ENCODE measurements at places on chromosomes 2 and 18. TPM values are rescaled to one million over a fixed set of nuclear protein-coding genes. Genes with fewer than 3 reads are reported as not detected.

DNA sequence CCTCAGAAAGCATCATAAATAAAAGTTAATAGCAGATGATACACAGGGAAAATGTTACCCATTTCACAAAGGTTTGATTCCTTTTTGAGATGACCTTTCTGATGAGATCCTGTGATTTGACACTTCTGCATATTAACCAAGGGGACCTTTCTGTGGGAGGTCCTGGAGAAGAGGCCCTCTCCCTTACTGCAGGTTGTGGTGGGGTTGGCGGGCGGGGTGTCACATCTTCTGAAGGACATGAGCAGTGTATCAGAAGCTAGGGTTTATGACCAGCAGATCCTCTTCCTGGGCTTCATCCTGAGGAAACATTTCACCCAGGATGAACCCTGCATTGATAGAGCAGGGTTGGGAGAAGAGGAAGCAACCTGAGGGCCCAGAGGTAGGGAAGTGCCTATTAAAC lies 37.2 kb upstream of the SCLY start:
- no peak for DNase-seq

SNTG2 gene
- total RNA-seq, result 0.36 TPM

FKBP1B gene
- total RNA-seq, result 22.0 TPM

CHRNG gene
- not detected for total RNA-seq

SLC23A3 gene
- total RNA-seq, result 1.5 TPM

GRCh38 chr18:58580623-58581022 lies 48.3 kb downstream of the ALPK2 start:
- no peak for DNase-seq

BMP10 gene
- not detected for total RNA-seq

CUL3 gene
- total RNA-seq, result 99.4 TPM

TUBA4B gene
- total RNA-seq, result not detected

PROM2 gene
- total RNA-seq, result 2.7 TPM

BUB1 gene
- total RNA-seq, result 80.4 TPM

RFX8 gene
- 0.44 TPM for total RNA-seq

CHRNA1 gene
- not detected for total RNA-seq

- no peak for DNase-seq
These were observed 197.5 kb downstream of the ZEB2 start for GRCh38 chr2:144322379-144322778.

PLB1 gene
- not detected for total RNA-seq

CYP26B1 gene
- total RNA-seq, result 16.4 TPM

- DNase-seq, result no peak
These were observed 62.7 kb upstream of the ARL4C start for GRCh38 chr2:234559609-234560008.

NFU1 gene
- total RNA-seq, result 41.8 TPM

CIB4 gene
- not detected for total RNA-seq

GRCh38 chr2:89831641-89832498 lies 1140.4 kb downstream of the RPIA start:
- DNase-seq, result no peak

DNA sequence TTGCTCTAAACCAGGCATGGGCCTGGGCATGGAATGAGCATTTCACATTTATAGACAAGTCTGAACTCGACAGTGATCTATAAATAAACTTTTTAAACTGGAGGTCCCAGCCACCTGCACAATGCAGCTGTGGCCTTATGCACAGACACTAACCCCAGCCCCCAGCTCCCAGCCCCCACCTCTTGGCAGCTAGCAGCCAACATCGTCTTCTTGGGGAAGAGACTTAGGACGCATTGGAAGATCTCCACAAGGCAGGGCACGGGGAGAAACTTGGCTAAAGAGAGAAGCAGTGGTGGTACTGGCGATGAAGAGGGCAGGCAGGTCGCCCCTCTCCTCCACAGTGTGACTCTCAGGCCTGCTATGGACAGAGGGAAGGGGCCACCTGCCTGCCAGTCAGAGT lies 213.2 kb downstream of the ANAPC1 start:
- no peak for DNase-seq

DNMT3A gene
- total RNA-seq, result 113 TPM

INPP5D gene
- total RNA-seq, result 0.28 TPM

- DNase-seq, result no peak
These were observed 92.8 kb downstream of the PTGR3 start for GRCh38 chr18:75116165-75116564.

GRCh38 chr18:35322486-35323458 lies 21.4 kb downstream of the ZNF24 start:
- DNase-seq, result no peak

- DNase-seq, result no peak
These were observed 9.8 kb downstream of the KIF1A start for GRCh38 chr2:240810199-240810598.

GRCh38 chr2:72630767-72631166 lies 195.1 kb downstream of the EXOC6B start:
- no peak for DNase-seq

DNA sequence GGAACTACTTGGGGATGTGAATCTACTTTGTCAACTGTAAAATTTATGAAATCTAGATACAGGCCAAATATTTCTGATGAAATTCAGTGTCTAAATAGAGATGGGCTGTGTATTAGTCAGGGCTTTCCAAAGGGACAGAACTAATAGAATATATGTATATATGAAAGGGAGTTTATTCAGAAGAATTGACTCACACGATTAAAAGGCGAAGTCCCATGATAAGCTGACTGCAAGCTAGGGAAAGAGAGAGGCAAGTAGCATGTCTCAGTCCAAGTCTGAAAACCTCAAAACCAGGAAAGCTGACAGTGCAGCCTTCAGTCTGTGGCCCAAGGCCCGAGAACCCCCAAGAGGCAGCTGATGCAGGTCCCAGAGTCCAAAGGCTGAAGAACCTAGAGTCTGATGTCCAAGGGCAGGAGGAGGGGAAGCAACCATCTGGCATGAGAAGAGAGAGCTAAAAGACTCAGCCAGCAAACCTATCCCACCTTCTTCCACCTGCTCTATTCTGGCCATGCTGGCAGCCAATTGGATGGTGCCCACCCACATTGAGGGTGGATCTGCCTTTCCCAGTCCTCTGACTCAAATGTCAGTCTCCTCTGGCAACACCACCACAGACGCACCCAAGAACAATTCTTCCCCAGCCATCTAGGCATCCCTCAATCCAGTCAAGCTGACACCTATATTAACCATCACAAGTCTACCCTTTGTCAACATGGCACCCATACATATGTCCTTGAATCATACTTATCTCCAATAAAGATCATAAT lies 29.3 kb upstream of the MEX3C start:
- no peak for DNase-seq

GREB1L gene
- 80.5 TPM for total RNA-seq

- no peak for DNase-seq
These were observed 70.6 kb upstream of the CTDP1 start for GRCh38 chr18:79608999-79609461.

DNA sequence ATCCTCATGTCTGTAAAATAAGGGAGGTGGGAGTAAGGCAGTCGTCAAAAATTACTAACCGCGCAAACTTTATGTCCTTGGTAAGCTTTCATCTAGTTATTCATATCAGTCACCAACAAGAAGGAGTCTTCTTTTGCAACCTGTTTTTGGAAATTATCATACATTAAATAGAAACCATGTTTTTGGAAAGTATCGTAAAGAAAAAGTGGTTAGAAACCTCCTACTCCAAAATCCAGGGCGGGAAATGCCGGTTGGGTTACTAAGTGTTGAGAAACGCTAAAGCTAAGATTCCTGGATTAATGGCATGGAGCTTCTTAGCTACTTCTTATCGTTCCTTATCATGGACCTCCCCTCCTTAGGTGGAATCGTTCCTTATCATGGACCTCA lies 778 bp downstream of the BBS5 start:
- DNase-seq, result no peak

TCF7L1 gene
- 41.8 TPM for total RNA-seq

GRCh38 chr2:56040834-56041233 lies 117.3 kb upstream of the EFEMP1 start:
- DNase-seq, result no peak

DNA sequence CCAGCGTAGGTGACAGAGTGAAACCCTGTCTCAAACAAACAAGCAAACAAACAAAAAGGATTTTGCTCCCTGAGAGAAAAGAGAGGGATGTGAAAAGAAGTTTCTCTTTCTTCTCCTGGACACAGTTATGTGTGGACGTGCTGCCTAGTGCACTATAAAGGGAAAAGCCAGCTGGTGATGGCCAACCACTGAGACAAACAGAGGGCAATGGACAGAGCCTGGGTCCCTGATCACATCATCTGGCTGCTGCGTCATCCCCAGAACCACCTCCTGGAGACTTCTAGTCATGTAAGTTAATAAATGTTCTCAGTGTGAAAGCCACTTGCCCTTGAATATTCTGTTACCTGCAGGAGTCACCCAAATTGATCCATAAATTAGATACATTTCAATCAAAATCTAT lies 184.9 kb downstream of the PDE11A start:
- DNase-seq, result no peak

GRCh38 chr2:172953411-172953810 lies 122.2 kb upstream of the MAP3K20 start:
- no peak for DNase-seq

GAREM2 gene
- total RNA-seq, result 21.8 TPM

DNA sequence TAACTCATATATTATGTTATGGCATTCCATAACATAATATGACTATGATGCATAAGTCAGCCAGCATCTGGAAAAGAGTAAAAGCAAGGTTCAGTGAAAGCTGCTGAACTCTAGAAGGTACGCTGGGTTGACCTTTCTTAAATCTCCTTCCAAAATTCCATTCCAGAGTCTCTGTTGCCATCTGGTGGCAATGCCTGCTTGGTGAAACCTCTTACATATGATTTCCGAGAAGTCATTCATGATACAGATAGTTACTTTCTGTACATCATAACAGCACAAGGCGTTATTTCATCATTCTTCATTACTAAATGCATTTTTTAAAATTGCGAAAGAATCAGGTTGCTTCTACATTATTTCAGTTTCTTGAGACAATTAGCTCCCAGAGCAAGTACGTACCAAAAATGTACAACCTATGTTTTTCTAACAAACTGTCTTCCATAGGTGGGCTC lies 7.0 kb upstream of the EPG5 start:
- DNase-seq, result peak; percentile 45

ABCG5 gene
- total RNA-seq, result not detected

GRCh38 chr18:67509741-67510391 lies 6.7 kb downstream of the DSEL start:
- no peak for DNase-seq

CFC1 gene
- total RNA-seq, result not detected

DNA sequence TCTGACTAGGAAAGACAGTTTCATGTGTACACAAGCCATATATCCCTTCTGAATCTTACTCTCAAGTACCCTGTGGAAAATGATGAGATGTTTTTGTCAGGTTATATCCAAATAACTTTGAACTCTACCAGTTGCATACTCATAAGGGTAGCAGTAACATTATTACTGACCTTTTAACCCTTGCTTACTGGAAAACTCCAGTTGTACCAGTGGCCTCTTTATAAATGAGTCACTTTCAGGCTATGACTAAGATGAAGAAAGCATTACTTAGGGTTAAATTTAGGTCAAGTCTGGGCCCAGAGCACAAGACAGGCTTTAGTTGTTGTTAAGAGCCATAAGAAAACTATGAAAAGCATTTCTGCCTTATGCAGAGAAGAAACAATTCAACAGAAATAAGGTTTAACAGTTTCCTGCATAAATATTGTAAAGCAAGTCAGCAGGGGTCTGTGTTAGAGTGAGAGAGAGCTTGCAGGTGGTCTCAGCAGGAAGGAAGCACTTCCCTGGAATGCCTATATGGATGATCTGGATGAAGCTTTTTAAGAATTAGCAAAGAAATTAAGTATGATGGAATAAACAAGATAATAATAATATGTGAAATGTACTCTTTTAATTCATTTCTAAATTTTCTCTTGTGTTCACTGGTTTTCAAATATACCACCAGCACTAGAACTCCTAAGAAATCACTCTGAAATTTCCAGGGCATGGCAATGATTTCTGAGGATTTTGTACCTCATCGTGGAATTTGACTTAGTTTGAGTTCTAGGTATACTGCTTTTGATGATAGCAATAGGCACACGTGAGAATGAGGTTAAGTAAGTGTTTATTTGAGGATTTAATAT lies 126.6 kb downstream of the UBE2E3 start:
- no peak for DNase-seq

C2orf80 gene
- total RNA-seq, result 1.0 TPM

DNA sequence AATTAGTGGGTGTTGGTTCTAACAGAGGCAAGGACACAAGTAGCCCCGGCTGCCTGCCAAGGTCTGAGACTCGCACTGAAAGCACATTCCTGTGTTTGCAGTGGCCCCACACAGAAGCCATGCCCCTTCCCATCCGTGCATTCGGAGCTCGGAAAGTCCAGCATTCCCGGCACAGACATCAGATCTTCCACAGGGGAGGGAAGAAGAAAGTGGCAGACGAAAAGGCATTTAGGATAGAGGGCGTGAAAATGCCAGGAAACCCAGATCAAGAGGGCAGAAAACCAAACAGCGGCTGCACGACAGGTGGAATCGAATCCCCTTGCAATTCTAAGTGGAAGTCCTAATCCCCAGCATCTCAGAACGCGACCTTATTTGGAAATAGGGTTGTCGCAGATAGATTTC lies 105.5 kb upstream of the ASB18 start:
- DNase-seq, result no peak

SLC11A1 gene
- total RNA-seq, result 0.09 TPM

LHCGR gene
- total RNA-seq, result 0.12 TPM

All from neural crest cell (in vitro differentiated cells).